ENCODE measurements at places on chromosomes 11 and 22. TPM values are rescaled to one million over a fixed set of nuclear protein-coding genes. Genes with fewer than 3 reads are reported as not detected.

Gene OR51E2
- total RNA-seq = not detected

Gene MIOX
- total RNA-seq = 0.24 TPM

Gene SMC1B
- total RNA-seq = 0.43 TPM

DNA sequence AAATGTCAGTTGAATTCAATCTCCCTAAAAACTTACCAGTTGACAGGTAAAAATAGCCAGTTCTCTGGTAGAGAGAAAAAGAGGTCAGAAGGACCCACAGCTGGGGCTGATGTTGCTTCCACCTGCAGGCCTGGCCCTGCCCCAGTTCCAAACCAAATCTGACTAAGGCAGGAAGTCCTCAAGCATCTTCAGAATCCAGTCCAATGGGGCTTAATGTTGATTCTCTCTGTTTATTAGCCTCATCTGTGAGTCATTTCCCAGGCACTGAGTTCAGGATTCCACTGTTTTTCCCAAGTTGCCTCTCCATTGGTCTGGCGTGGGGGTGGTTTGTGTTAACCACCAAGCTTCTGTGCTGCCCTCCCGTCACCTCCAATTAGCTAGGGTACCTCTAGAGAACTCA, 601.8 kb downstream of the INSC start:
- no peak for ATAC-seq

Gene PRRG4
- 0.42 TPM for total RNA-seq

Gene OR5B21
- 3.6 TPM for total RNA-seq

GRCh38 chr11:64396079-64396591, 37.2 kb downstream of the RPS6KA4 start:
- ATAC-seq = no peak

Gene GPHA2
- not detected for total RNA-seq

GRCh38 chr11:105224482-105225253, 85.1 kb upstream of the CARD18 start:
- ATAC-seq = no peak

All from activated T-helper 17 cell treated with anti-CD3 and anti-CD28 coated beads, Interleukin-2, amount 50 U/mL, for 72 hours (primary cell).